ENCODE measurements at places on chromosomes 11 and 22.

- DNase-seq: no peak
Observed at GRCh38 chr11:100561323-100561722, 125.8 kb upstream of the ARHGAP42 start.

DNA sequence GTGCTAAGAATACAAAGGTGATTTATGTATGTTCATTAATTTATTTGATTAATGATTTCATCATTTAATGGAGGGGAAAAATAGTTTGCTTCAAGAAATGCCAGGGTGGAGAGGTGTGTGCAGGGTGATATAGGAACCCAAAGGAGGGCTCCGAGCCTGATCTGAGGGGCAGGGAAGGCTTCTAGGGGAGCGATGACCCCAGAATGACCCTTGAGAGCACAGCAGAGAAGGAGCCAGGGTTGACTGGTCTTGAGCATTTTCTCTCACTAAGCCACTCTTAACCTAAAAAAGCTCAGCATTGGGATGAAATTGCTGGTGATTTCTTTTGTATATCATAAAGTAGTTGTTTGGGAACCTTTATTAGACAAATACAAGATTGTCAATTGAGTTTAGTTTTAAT, 35.1 kb downstream of the HIPK3 start:
- DNase-seq: no peak

- no peak for DNase-seq
Observed at GRCh38 chr11:111006227-111006626, 239.3 kb upstream of the POU2AF2 start.

- DNase-seq: no peak
Observed at GRCh38 chr11:57597461-57597915, at the start of gene SERPING1. TSS of gene SERPING1 (plus strand) at chr11:57597685. CDS start at chr11:57598271, 586 bp downstream.

DNA sequence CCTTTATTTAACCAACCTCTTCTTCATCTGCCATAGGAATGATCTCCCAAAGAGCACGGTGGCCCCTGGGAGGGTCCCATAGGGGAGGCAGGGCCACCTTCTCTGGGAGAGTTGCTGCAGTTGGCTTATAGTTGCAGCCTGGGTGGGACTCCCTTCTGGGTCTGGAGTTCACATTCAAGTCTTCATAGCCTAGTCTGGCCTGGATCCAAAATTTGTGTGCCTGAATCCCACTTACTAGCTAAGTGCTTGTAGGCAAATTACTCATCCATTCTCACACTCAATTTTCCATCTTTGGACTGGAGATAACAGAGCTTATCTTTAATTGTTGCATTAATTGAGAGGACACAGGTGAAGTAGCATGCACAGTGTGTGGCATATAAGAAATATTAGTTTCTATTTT, 163.6 kb downstream of the GRIK4 start:
- peak; percentile 74 for DNase-seq

DNA sequence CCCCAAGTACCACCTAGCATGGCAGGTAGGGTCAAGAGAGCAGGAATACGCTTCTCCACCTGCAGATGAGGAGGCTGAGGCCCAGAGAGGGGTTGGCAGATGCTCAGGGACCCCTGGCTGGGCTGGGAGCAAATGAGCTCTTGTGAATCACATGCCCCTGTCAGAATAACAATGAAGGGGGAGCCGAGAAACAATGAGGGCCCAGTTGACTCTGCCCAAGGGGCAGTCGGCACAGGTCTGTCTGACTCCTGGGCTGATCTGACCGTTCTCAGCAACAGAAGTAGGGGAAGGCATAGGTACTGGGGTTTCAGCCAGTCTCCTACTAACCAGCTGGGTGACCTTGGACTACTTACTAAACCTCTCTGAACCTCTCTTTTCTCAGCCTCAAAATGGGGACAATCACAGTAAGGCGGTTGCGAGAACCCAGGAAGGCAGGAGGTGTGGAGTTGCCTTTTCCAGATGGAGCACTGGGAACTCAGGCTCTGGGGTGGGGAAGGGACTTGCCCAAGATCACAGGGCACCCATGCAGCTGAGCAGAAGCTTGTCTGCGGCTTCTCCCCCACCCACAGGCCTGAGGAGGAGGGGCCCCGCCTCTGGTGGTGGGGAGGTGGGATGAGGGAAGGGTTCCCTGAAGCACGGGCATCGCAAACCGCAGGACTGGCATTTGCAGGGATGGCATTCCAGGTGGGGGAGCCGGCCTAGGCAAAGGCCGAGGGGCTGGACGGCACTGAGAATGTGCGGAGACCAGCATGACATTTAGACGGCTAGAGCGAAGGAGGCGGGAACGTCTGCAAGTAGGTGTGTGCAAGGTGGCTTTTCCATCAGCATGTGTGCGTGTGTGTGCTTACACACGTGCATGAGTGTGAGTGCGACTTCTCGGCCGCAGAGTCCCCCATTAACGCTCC, 163.0 kb downstream of the MN1 start:
- no peak for DNase-seq

Measured in NCI-H1105 (cell line).